ENCODE measurements at places on chromosomes 16 and 17. TPM values are rescaled to one million over a fixed set of nuclear protein-coding genes. Genes with fewer than 3 reads are reported as not detected.

- DNase-seq = no peak
Observed at GRCh38 chr17:59652119-59652518, 32.4 kb downstream of the CLTC start.

GRCh38 chr17:18038149-18038850 lies 668 bp downstream of the ATPAF2 start:
- no peak for DNase-seq

DNA sequence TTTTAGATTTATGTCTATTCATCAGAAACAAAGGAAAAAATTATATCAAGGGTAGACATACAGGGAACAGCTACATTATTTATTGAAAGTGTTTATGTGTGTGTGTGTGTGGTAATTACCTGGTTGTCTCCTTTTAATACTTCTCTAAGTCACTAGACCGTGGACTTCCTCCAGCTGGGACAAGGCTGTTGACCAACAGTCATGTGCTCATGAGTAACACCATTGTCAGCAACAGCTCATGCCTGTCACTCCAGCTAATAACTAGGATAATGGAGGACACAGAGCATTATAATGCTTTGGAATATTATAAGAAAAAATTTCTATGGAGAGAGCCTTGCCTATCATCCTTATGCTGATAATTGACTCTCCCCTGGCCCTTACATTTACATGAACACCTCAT lies 125.3 kb upstream of the SALL1 start:
- no peak for DNase-seq

GRCh38 chr16:916035-916799 lies 54.6 kb downstream of the LMF1 start:
- DNase-seq = no peak

DNA sequence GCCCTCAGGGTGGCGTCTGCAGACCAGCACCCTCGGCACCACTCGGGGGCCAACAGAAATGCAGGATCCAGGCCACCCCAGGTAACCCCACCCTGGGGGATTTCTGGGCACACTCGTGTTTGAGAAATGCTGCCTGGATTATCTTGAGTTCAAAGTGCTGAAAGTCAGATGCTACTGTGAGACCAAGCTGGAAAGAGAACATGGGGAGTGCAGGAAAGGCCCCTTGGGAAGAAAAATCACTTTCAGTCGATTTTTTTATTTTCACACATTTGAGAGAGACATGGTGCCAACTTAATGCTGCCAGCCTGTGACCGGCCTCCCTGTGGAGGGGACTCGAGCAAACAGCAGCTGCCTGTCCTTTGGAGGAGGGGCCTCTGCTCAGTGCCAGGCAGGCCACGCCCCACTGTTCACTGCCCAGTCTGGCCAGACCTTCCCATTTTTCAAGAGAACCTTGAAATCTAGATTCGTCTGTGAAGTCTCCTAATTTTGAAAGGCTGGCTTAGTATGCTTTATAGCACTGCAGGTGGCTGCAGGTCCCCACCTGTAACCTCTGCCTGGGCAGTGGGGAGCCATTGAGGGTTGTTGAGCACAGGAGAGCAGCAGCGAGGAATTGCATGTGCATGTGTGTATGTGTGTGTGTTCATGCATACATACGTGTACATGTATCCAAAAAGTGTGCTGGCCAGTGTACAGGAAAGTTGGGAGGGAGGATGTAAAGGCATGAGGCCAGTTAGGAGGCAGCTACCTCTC lies 70.7 kb upstream of the PLCG2 start:
- no peak for DNase-seq

DNA sequence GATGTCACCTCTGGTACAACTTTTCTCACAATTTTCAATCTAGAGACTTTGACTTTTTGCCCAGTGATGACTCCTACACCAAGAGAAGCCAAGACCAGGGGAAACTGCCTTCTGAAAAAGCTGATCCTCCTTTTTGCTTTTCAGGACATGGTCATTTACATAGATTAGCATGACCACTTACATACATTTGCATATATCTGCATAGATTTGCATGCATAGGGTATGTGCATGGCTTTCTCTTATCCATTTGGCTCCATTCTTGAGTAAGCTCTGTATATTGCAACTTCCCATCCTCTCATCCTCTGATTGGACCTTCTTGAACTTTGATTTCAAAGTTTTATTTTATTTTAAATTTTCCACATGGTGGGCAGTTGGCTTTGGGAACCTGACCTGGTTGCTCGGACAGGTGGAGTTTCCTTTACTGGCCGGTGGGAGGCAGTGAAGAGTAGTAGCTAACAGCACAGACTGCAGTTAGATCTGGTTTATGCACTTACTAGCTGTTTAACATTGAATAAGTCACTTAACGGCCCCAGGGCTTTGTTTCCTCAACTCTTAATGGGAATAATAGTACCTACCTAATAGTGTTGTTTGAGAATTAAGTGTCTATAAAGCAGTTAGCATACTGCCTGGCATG lies 92.9 kb downstream of the GPR139 start:
- no peak for DNase-seq

DNA sequence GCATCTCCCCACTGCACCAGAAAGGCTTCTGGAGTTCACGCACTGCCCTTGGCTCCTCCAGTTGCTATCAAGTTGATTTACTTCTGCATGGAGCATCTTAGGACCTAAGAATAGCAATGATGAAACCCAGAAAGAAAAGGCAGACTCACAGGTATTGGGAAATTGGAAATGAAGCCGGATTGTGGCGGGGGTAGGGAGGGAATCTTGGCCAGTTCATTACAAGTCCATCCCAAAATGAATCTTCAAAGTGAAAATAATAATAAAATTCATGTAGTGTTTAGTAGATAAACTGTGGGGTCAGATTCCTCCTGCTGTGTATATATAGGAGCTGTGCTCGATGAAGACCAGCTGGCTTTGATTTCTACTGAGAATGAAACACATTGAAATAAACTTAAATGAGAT lies 33.7 kb downstream of the TEKT3 start:
- peak; percentile 67 for DNase-seq

DNA sequence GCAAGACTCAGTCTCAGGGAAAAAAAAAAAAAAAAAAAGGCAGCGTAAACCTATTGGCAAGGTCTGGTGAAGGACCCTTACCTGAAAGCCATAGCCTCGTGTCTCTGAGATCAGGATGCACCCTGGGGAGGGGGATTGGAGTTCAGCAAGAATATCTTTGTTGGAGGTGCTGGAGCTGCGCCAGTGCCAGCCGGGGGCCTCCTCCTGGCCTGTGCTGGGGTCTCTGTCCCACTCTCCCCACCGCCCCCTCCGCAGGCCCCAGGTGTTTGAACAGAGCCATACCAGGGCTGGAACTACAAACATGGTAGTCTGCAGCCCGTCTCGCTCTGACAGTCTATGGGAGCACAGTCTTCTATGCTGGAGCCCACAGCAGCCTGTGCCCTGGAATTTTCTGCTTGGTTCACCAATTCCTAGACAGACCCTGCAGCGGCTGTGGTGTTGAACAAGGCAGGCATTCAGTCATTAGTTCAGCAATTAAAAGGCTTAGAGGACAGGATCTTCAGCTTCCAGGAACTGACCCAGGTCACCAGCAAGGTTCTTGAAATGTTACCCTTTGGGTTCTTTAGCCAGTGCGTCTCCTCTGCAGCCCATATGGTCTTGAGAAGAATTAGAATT lies 42.2 kb upstream of the KIFC3 start:
- no peak for DNase-seq

GRCh38 chr17:19762515-19762961 lies 14.4 kb upstream of the ALDH3A1 start:
- peak; percentile 59 for DNase-seq

DNA sequence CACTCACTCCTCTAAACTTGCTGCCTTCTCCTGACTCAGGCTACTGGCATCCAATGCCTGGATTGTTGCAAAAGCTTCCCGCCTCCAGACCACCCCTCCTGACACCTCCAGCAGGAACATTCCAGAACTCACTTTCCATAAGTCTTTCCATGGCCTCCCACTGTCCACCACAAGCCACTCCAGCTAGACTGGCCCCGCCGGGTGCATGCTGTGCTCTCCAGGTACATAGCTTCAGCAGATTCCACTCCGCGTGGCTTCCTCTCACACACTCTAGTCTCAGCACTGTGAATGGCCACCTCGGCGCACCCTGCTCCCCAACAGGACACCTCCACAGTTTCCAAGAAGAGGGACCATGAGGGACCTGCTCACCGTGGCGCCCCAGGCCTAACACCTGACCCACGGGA lies 25.9 kb upstream of the FAAP100 start:
- DNase-seq = no peak

ATP2C2 gene
- total RNA-seq = 33.2 TPM

SBK1 gene
- 0.49 TPM for total RNA-seq

ZSCAN10 gene
- total RNA-seq = not detected

CYTH1 gene
- 55.6 TPM for total RNA-seq

NAE1 gene
- total RNA-seq = 67.8 TPM

AATK gene
- 3.4 TPM for total RNA-seq

ZP2 gene
- not detected for total RNA-seq

KRT28 gene
- not detected for total RNA-seq

CCL22 gene
- not detected for total RNA-seq

All from ureter (tissue), 1 donor.